ENCODE measurements at places on chromosomes 2 and 18.

- DNase-seq, result no peak
These were observed 665.2 kb upstream of the NRXN1 start for GRCh38 chr2:51697095-51697494.

DNA sequence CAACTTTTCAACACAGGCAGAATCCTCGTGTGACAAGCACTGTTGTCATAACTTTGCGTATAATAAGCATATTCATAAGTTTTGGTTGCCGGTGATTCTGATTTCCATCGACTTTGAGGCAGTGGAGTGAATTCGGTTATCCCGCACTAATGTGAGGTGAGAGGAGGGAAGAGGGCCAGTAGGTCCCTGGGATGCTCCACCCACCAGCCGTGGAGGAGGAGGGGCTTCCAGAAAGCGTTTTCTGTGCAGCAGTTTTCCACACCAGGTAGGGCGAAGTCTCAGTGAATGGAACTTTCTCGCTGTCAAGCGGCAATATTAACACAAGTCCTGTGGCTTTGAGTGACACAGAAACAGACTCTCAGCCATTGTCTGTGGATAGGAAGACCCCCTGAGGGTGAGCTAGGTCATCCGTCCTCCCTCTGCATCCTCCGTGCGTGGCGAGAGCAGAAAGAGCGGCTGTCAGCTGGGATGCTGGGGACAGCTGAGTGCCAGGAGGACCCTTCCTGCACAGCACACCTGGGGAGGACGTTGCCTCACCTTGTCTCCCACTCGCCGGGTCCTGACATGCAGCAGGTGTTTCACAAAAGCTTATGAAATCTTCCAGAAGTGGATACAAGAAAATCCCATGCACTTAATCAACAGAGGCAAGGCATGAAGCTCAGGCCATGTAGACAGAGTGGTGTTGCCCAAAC is 67.5 kb downstream of the DCDC2C start:
- DNase-seq, result no peak

DNA sequence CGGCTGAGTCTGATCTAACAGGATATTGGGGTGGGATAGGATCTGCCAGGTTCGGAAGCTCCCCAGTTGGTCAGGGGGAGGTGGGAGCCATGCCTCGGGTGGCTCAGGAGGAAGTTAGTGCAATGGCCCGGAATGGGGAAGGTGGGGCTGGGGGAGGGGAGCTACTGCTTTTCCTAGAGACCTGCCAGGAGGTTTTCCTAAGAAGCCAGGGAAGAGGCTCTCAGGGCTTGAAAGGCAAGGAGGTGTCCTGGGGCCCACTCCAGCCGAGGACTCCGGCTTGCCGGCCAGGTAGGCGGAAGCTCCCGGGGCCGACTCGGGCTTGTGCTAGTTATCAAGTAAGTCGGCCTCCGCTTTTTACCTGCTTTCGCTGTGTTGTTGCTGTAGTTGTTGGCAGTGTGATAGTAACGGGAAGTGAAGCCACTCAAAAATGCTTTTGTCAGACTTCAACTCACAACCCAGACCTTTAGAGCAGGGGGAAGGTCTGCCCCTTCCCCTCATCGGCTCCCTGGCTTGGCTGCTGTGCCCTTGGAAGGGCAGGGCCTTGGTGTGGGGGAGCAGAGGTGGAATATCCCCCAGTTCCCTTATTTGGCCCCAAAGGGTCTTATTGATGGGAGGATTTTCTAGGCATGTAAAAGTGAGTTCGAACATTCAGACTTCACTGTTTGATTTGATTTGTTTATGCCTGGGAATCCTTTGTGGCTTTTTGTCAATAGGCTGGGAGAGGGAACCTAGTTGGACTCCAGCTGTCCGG is 5.4 kb downstream of the GDF7 start:
- DNase-seq, result no peak

DNA sequence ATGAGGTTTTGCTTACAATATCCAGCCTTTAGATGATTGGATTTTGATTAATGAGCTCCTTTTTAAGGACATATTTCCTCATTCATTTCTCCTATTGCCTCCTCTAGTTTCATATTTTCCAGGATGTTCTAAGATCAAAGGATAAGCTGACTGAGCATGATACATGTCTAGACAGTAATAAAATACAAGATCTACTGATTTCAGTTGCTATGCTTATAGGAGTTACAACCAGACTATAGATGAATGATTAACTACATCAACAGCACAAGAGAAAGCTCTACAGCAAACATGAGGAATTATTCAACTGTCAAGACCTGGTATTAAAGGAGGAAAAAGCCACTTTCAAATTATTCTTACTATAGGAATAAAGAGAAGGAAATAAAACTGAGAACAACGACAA is 85.0 kb upstream of the LINC00305 start:
- no peak for DNase-seq

GRCh38 chr2:85760371-85760770 is 6.6 kb downstream of the ATOH8 start:
- no peak for DNase-seq

DNA sequence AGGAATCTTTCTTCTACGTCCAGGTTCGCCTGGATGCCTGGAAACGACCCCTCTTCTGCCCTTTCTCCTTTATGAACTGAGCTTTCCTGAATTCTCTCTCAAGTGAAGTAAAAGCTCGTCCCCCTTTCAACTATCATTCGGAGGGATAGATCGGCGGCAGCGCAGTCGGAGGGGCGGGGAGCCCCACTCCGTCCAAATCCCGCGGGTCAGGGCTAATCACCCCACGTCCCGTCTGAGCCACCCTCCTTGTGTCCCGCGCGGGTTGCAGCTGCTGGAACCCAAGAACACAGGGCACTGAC is 367 bp downstream of the FBXO48 start:
- no peak for DNase-seq

GRCh38 chr2:163570391-163570790 is 165.4 kb downstream of the FIGN start:
- DNase-seq, result no peak

GRCh38 chr2:39436592-39437521 is at the start of gene MAP4K3:
TSS of gene MAP4K3 (minus strand) at chr2:39437285. CDS start at chr2:39436987, 298 bp downstream.
- DNase-seq, result peak; percentile 75

GRCh38 chr2:48824116-48824515 is 68.6 kb upstream of the LHCGR start:
- no peak for DNase-seq

GRCh38 chr2:78175645-78176044 is 653.5 kb upstream of the LRRTM4 start:
- DNase-seq, result no peak

DNA sequence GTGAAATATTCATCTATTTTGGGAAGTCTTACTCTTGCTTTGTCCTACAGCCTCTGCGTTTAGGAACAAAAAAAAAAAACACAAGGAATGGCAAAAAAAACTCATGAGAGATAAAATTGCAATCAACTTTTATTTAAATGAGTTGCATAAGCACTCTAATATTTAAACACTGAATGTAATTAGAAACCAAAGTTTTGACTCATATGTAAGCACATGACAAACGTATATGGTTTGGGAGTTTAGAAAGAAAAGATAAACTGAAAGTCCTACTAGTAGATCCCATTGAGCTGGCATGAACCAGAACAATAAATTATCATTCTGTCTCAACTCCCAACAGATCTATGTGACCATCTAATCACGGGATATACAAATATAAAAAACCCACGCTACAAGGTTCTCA is 44.8 kb downstream of the REV1 start:
- DNase-seq, result no peak

DNA sequence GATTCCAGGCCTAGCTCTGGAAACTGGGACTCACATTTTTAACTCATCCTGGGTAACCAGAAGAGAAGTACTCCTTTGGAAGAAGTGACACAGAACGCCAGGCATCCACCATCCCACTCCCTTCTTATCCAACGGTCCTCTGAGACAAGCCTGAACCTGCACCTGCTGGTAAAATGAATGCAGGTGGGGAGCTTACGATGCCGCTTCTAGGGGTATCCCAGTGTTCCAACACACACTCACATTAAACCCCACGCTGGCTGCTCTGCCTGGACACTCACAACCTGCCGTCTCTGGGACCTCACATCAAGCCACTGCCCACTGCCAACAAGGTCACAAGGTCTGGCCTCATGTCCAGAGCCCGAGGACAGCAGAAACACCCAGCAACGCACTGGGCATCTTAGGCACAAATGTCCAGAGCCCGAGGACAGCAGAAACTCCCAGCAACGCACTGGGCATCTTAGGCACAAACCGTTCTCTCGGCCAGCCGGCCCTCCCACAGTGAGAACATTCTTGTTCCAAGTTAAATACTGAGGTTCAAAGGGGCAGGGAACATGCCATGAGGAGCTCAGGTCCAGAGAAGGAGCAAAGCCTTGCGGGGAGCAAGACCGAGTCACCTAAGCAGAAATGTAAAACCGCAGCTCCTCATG is 9.9 kb downstream of the SLC66A2 start:
- no peak for DNase-seq

DNA sequence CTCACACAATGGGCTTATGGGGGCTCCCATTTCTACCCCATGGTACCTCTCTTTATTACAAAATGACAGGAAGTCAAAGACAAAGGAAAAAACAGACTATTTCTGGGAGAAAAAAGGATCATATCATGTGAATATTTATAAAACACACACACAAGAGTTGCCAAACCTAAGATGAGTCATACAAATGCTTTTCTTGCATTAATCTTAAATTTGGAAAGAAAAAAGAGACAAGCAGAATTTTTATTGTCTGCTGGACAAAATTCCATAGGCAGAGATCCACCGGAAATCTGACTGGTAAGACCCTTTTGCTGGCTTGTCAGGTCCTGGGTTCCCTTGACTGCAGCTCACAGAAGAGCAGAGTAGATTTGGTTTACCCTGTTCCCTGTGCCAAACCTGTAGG is 1732.3 kb upstream of the PIK3C3 start:
- DNase-seq, result no peak

GRCh38 chr2:201855356-201855755 is 49.0 kb downstream of the CDK15 start:
- no peak for DNase-seq

DNA sequence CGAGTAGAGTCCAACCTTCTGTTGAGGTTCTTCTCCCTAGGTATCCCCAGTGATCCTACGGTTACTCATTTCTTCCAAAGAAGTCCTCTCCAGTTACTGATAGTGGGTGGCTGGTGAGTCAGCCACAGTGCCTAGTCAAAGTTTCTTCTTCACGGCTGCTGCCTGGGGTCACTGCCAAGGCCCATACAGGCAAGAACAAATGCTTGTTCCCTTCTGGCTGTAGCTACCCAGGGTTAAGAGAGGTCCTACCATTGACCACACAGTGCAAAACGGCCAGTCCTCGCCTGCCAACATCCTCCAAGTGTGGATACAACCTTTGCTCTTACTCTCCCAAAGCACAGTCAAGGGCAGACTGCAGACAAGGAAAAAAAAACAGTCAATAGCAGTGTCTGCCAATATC is 2.9 kb upstream of the PTPN4 start:
- DNase-seq, result no peak

- no peak for DNase-seq
These were observed 137.1 kb downstream of the RBMS1 start for GRCh38 chr2:160356485-160356884.

DNA sequence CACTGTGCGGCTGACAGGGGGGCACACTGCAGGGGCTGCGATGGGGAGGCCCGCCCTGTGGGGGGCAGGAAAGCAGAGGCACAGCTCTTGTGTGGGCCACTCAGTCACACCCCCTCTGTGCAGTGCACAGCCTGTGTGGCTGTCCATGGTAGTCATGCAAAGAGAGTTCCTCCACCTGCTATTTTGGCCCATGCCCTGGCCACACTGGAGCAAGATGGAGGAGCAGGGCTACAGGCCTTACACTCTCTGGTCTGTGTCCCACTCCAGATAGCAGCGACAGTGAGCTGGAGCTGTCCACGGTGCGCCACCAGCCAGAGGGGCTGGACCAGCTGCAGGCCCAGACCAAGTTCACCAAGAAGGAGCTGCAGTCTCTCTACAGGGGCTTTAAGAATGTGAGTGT is 28.5 kb upstream of the FAHD2A start:
- DNase-seq, result no peak
